ENCODE measurements at places on chromosomes 3 and 15.

- no peak for DNase-seq
These were observed 42.0 kb upstream of the FEZF2 start for GRCh38 chr3:62415312-62415801.

DNA sequence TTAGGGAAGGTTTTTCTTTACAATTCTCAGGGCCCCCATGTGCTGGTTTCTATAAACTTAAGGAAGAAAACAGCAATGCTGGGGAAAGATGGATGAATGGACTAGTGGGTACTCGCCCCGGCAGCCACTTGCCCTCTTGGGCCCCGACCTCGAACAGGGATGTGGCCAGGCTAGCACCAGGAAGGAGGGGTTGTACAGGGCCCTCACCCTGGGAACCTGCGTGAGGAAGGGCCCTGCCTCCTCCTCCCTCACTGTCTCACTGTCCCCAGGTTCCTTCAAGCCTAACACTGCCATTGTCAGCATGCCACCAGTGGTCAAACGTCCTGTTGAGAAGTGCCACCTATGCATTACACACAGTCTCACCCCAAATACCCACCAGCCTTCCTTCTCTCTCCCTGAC, 9.1 kb downstream of the ADAMTS17 start:
- DNase-seq, result no peak

GRCh38 chr3:185216607-185216958, 37.3 kb downstream of the EHHADH start:
- no peak for DNase-seq

DNA sequence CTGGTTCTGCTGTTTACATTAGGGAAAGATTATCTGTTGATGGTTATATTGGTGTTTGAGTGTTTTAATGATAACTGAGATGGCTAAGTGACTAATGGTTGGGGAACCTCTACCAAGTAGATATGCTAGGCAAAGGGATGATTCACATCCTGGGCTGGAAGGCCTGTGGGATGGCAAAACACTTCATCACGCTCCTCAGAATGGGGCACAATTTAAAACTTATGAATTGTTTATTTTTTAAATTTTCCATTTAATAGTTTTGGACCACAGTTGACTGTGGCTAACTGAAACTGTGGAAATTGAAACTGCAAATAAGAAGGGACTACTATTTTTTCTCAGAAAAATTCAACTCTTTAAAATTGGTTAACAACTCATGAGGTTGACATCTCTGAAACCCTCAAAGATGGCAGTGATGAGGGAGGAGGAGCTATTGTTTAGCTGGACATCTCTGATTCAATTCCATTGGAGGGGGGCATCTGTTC, 100.5 kb upstream of the ZBED2 start:
- peak; percentile 75 for DNase-seq

- DNase-seq, result no peak
These were observed 3.0 kb downstream of the POMGNT2 start for GRCh38 chr3:43102773-43103480.

DNA sequence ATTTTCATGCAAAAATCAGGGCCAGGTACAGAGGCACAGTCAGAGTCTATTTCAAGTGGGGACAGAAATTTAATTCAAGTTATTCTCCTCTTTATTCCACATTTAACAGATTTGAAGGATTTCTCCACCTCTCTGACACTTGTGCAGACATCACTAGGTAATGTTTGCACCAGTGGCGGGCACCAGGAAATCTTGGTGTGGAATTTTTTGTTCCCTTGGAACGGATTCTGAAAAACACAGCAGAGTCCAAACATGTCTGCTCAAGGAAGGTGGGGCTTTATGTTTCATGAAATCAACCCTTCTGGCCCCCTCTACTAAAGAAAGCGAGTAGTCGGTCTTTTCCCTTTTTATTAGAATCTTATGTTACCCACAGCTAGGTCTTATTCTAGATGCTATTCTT, 271.2 kb upstream of the MDFIC2 start:
- no peak for DNase-seq

DNA sequence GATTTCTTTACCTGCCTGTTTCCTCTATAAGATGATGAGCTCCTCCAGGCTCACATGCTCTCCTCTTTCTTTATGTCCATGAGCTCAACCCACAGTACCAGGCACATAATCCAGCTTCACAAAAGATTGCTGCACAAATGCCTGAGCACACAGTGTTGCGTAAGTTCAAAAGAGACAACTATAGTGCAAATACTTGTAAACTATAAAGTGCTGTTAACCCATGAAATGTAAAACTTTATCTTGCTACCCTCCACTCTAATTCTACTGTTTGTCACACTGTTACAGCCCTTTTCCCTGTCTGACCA, 101.0 kb upstream of the LPP start:
- DNase-seq, result no peak

DNA sequence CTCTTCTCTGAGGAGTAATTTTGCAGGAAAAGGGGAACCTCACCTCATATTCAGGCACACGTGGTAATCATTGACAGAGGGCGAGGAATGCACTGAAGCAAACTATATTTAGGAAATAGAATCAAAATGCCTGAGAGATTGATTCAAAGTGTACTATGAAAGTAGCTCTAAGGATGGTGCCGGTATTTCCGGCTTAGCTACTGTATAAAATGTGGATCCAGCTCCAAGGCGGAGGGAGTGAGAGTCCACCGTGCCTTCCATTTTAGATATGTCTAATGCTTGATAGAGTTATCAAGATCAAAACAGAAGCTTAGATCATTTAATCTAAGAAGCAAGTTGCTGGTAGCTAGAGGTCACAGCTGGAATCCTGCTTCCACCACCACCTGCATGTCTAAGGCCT, 33.0 kb downstream of the GOLIM4 start:
- DNase-seq, result no peak

DNA sequence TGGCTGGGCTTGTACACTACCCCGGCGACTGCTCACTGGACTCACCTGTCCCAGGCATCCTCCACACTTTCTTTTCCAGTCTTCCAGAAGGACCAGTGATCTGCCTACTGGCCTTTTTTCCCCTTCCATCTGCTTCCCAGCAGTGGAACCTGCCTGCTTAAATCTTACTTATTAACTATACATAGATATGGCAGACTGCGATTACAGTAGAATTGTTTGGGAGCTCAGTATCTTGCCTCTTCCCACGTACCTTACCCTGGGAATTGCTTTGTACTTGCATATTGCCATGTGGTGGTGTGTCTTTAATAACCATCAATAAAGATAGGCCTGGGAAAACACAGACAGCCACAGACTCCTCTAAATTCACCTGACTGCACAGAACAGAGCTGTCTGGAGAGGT, 11.8 kb upstream of the HES1 start:
- DNase-seq, result no peak

- DNase-seq, result no peak
These were observed 63.0 kb downstream of the SFMBT1 start for GRCh38 chr3:52982839-52983238.

DNA sequence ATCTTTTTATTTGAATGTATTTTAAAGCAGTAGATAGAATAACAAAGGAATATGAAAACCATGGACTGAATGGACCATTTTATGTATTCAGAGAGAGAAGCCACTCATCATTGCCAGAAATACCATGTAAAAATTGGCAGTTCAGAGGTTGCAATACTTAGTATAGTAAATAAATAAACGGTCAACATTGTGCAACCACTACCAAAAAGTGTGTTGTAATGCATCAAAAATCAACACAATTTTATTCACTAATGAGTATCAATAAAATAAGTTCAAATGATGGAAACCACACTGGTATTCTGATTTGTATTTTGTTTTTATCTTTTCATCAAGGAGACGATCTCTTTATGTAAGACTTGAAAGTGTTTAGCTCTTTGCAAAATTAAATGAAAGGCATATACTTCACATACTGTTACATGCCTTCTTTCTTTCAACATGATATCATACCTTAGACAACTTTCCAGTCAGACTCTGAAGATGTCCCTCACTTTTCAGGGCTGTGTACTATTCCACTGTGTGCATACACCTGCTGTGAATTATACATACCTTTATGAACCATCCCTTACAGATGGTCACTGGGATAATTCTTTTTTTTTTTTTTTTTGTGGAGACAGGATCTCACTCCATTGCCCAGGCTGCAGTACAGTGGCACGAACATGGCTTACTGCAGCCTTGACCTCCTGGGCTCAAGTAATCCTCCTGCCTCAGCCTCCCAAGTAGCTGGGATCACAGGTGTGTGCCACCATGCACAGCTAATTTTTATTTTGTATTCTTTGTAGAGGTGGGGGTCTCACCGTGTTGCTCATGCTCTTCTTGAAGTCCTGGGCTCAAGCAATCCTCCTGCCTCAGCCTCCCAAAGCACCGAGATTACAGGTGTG, 40.3 kb downstream of the CCK start:
- no peak for DNase-seq

- DNase-seq, result no peak
These were observed 18.7 kb downstream of the NR2F2 start for GRCh38 chr15:96349034-96349856.

GRCh38 chr3:15064299-15064834, 748 bp downstream of the MRPS25 start:
- DNase-seq, result no peak

GRCh38 chr15:82122746-82123400, 77.1 kb upstream of the MEX3B start:
- DNase-seq, result peak; percentile 91

GRCh38 chr15:41011055-41011815, 58.0 kb downstream of the CHAC1 start:
- DNase-seq, result no peak

- no peak for DNase-seq
These were observed 287.5 kb downstream of the MAGI1 start for GRCh38 chr3:65751123-65751700.

DNA sequence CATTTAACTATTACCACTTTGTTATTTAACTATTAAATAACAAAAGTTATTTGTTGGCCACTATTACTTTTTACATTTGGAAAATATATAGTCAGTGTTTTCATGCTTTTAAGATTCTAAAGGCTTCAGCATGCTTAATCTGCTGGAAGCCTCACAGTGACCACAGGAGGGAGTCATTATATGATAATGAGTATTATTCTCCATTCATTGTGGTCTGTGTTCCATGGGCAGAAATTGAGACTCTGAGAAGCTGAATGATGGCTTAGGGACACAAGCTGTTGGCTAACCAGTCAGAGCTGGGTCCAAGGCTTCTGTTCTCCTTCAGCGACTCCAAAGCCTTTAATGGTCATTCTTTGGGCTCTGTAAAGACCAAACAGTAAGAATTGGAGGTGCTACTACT, 64.7 kb downstream of the BFSP2 start:
- DNase-seq, result no peak

- DNase-seq, result no peak
These were observed 329.7 kb downstream of the RORA start for GRCh38 chr15:60899322-60899966.

DNA sequence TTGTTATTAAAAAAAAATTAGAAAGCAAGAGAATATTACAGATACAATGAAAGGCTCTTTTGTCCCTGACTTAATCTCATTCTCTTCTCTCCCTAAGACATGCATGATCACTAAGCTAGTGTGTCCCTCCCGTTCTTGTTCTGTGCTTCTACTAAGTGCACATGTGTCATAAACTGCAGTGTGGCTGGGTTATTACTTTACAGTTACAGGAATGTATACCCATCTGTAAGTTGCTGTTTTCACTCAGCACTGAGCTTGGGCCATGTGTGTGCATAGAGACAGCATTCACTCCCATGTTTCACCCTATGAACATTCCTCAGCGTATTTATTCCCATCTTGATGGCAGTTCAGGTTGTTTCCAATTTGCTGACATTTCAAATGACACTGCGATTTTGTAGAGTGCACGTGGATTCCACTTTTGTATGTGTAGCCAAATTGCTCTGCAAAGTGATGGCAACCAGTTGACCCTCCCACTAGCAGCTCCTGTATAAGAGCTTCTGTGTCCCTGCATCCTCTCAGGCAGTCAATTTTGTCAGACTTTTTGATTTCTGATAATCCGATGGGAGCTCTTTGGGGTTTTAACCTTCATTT, 145.8 kb upstream of the UBE2E1 start:
- DNase-seq, result no peak

DNA sequence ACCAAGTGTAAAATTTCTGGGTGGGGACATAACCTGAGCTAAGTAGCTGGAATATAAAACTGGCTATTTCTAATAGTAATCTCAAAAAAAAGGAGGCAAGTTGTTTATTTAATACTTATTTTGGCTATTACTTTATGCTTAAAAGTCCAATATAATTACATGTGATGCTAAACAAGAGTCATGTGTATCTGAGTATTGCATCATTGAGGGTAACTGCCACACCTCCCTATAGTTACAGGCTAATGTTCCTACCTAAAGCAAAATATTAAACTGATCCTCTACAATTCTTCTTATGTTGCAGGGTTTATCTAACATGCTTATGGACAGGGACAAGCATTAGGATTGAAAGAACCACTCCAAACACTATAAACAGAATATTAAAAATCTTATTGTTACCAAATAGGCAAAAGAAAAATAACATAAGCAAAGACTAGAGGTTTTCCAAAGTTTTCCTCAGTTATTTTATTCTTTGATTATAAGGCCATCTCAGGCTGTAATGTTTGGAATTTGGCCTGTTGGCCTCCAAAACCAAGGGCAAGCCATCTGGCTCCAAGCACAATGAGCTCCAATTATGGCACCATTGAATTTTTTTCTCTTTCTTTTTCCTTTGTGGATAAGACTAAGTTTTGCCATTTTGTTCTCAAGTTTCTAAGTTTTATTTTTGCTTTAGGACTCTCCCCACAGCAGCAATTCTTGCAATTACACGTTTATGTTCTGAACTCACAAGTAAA, 75.8 kb upstream of the ABI3BP start:
- DNase-seq, result no peak

DNA sequence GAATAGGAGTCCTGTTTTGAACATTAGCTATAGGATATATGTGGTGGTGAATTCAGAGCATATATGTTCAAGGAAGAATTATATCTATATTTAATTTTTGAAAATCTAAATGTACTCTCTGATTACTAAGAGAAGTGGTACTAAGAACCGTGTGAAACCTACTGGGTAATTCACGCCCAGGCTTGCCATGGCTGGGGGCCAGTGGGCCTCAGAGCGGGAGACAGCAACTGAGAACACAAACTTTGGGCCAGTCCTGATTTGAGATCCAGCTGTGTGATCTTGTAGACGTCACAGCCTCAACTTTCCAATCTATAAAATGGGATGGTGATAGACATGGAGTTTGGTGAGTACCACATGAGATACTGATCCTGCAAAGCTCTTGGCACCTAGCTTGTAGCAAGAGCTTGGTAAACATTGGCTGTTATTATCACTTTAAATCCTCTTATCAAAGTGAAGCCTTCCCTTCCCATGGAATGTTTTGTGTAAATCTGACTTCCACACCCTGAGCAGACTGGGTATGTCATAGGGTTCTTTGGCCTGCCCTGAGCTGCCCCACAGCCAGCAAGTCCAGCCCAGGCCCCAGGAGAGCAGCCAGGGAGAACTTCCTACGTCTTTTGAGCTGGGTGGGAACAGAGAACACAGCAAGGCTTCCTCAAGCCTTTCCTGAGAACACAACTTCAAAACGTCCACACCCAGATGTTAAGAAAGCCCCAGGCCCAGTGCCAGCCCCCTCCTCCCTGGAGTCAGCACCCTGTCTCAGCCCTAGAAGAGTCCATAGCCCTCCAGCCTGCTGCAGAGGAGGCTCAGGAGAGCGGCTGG, 8.2 kb upstream of the PAQR5 start:
- DNase-seq, result no peak

DNA sequence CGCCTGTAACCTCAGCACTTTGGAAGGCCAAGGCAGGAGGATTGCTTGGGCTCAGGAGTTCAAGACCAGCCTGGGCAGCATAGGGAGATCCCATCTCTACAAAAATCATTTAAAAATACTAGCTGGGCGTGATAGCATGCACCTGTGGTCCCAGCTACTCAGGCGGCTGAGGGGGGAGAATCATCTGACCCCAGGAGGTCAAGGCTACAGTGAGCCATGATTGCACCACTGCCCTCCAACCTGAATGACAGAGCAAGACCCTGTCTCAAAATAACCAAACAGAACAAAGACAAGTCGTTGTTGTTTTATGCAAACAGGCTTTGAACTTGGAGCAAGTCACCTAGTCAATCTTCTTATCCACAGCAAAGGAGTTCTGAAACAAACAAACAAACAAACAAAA, 82.0 kb upstream of the AKAP13 start:
- DNase-seq, result no peak

All from HFF-Myc (cell line).